Hypothalamus (tissue), 51 donors: ENCODE measurements at places on chromosomes 4 and X.

- no peak for DNase-seq
These were observed 33.1 kb downstream of the PCDH7 start for GRCh38 chr4:30753316-30753715.

GRCh38 chrX:23844502-23845138 lies 61.6 kb downstream of the SAT1 start:
- DNase-seq: no peak

DNA sequence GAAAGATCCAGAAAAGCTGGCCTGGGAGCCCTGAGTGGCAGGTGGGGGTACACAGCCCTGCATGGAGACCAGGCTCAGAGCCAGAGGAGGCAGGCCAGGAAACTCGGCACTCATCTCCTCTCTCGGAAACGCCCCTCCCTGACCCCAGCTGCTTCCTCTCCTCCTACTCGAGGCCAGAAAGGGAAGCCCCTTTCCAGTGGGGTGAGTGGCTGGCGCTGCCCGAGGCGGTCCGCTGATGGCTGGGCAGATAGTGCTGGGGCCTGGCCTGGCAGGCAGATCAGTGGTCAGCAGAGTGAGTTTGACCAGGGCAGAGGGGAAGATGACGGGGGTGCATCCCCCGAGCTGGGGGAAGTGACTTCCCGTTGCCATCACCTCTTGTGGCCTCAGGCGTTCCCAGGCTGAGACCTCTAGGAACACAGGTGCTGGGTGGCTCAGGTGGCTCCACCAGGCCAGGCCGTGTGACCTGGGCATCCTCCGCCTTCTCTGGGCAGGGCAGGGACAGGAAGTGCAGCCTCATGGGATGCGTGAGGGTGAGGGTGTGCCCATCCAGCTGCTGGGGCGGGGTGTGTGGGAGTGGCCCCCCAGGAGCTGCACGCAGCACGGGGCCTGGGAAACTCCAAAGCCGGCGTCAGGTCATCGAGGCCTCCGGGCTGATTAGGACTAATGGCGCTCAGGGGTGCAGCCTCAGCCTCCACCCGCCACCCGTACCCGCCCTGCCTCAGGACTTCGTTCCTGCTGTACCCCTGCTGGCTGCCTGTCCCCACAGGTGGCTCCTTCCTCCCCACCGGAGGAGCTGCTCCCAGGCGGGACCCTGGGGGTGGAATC lies 5.7 kb downstream of the SH3BP2 start:
- peak; percentile 37 for DNase-seq

- DNase-seq: no peak
These were observed 966.2 kb downstream of the RPA4 start for GRCh38 chrX:97849951-97850350.

DNA sequence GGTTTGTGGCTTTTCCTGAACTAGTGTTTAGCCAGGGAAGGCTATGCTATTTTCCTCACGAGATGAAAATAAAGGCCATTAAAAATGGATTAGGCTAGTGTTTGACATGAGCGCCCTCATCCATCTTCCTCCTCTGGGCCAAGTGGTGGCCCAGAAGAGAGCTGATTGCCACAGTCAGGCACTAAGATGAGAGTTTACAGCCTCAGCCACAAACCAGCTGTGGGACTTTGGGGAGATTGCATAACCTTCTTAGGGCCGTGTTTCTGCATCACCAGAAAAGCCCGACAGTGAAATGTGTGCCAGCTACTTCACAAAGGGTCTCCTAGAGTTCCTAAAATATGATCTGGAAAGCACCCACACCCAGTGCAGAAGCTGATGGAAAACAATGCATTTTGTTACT lies 42.3 kb upstream of the LNX1 start:
- DNase-seq: no peak

DNA sequence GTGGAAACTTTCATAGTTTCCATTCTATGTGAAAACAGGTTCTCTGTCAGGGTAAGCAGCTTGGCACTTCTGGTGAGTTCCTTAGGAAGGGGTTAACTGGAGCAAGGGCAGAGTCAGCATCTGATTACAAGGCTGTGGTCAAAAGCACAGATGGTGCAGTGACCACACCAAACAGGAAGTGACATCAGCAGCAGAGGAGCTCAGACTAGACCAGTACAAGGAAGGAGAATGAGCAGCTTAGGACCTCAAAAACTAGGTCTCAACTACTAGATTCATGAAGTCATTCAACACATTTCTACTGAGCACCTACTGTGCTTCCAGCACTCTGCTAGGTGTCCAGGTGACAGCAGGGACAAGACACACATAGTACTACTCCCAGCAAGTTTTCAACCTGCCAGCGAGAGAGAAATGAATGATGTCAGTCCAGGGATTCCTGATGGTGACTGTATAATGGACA lies 130.2 kb downstream of the AMELX start:
- peak; percentile 15 for DNase-seq

DNA sequence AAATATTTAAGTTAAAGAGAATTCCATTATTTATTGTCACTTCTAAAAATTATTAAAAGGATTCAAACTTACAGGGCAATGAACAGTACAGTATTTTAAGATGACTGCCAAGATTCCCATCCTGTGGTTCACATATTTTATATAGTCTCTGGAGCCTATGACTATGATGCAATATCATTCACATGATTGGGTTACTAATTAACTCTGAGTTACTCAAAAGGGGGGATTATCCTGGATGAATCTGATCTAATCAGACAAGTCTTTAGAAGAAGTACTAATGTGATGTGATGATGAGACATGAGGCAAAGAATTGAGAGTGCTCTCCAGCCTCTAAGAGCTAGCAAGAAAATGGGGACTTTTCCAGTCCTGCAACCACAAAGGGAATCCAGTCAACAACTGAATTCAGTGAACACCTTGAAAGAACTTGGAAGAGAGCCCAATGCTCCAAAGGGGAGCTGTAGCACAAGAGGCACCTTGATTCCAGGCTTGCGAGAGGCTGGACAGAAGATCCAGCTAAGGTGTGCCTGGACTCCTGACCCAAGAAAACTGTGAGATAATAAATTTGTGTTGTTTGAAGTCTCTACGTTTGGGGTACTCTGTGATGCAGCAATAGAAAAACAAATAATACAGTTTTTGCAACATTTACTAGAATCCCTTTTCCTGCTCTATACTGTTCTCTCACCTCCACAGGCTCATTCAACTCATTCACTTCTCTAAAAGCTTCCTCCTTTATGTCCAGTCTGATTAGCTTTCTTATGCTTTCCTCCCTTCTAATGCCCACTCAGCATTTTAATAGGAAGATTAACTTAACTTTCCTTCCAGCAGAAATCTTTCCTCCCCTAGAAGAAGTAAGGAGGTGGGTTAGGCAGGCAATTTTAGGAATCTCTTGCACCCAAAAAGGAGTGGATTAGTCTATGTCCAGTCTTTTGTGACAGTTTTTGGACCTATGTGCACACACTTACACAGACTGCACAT lies 133.8 kb upstream of the LCORL start:
- DNase-seq: no peak
